ENCODE measurements at places on chromosomes 5 and 9.

DNA sequence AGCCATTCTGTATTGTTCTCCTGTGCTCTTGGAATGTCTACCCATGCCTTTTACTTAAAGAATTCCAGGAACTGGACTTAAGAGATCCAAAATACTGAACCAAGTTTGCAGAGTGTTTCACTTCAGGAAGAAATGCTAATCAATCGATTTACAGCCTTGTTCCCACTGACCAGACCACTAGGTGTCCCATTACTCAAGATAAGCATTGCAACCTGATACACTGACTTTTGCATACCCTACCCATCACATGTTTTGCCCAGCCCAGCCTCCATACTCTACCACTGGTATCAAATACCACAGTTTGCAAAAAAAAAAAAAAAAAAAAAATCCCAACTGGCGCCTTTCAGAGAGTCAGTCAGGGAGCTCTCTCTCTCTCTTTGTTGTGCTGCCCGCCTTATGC is 550.8 kb downstream of the CDH9 start:
- DNase-seq: no peak

- no peak for DNase-seq
These were observed 105.1 kb downstream of the CEMIP2 start for GRCh38 chr9:71663216-71663615.

- no peak for DNase-seq
These were observed 37.0 kb downstream of the MAMDC2 start for GRCh38 chr9:70080481-70081119.

DNA sequence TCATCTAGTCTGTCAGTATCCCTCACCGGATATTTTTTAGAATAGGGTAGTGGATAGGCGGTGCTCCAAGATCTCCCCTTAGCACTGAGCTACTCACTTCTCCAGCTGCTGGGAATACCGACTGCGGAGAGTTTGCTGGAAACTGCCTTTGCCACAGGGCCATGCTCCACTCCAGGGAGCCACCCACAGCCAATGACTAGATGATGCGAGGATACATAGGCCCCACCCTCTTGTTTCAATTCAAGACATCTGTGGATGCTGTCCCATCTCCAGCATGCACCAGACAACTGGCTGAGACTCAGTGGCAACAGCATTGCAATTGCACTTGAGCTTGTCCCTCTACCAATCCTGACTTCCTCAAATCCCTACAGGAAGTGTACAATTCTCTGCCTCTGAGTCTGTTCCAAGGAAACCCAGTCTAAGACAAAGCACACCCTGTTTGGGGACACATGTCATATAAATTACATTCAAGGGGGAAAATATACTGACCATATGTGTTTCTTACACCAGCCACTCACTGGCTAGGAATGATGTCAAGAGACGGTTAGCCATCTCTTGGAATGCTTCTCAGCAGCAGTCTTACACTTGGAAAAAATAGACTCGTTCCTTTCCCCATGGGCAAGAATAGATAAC is 312.6 kb upstream of the KIF2A start:
- no peak for DNase-seq

- DNase-seq: no peak
These were observed 289.7 kb downstream of the OSTF1 start for GRCh38 chr9:75378036-75378435.

GRCh38 chr9:36902861-36903524 is 131.1 kb downstream of the PAX5 start:
- no peak for DNase-seq

- peak; percentile 64 for DNase-seq
These were observed 7.7 kb downstream of the RANBP6 start for GRCh38 chr9:6007770-6008168.
